ENCODE measurements at places on chromosomes 4 and X.

DNA sequence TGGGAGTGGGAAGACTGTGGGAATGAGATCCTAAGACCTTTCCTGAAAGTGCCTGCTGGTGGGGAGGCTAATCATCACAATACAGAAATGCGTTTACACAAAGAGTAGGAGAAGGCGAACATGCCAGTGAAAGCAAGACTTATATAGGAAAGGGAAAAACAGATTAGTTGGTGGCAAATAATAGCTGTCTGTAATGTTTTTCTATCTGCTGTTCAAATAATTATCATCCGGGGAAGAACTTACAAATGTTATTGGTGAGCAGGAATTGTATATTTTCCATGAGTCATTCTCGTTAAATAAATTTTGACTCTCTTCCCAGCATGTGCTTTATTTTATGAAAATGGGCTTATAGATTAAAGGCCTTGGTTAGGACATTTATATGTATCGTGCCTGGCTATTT lies 196.5 kb downstream of the ARHGAP10 start:
- no peak for DNase-seq

- DNase-seq = no peak
Observed at GRCh38 chrX:39661116-39661907, 436.4 kb downstream of the BCOR start.

GRCh38 chr4:106614441-106614840 lies 245.9 kb upstream of the GIMD1 start:
- no peak for DNase-seq

DNA sequence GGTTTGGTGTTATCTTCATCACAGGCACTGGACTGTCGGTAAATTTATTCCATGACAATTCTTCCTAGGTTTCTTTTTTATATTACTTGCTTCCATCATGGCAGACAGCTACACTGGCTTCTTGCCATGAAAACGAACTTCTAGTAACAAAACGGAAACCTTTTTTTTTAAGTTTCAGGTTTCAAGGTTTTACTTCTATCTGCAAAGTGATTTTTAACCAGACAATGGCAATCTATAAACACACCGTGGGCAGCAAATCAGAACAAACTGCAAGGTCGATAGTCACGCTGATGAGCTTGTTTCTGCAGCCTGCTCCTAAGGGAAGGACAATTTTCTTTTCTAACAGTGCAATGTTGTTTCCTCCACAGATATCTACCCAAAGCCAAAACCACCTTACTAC lies 29.9 kb downstream of the XG start:
- DNase-seq = no peak

DNA sequence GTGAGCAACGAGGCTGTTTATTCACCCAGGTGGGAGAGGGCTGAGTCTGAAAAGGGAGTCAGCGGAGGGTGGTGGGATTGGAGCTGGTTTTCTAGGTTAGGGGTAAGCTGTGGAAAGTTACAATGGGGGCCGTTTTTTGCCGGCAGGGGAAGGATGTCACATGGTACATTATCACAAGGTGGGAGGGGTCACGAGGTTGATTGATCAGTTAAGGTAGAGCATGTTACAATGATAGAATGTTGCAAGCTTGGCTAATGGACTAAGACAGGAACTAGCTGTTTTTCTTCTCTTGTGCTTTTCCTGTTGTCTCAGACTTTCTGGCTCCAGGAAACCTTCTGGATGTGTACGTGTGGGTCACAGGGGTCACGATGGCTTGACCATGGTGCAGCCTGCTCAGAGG lies 536.3 kb upstream of the HTR2C start:
- DNase-seq = no peak

DNA sequence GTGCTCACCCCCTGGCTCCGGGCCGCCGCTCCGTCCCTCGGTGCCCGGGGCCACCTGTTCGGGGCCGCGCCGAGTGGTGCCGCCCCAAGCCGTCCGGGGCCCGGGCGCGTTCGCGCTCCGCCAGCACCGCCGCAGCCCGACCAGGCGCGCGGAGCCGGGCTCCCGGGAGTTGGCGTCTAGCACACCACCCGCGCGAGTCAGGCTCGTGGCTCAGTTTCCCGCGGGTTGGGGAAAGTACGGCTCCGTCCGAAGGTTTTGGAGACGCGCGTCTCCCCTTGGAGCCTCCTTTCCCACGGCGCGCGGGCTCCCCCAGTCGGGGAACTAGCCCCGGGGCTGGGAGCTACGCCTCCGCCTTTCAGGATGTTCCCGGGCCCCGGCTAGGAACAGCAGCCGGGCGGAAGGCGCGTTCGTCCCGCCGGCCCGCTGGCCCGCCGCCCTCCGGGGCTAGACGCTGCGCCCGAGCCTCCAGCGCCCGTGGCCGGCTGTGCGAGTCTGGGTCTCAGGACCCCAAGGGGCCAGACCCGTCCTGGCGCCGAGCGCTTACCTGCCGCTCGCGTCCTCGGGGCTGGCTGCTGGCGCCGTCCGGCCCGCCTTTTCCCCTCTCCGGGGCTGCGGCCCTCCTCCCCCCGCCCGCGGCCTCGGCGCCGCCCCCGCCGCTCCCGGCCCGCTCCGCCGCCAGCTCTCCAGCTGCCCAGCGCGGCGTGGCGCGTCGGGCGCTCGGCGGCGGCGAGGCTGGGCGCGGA lies at the start of gene ADGRG2:
ADGRG2 (minus strand) TSS at position 571 of the 743 bp plus-strand sequence. CDS start 53,634 bp downstream, outside the sequence.
- no peak for DNase-seq

GRCh38 chr4:115866364-115866896 lies 753.0 kb upstream of the NDST4 start:
- no peak for DNase-seq

DNA sequence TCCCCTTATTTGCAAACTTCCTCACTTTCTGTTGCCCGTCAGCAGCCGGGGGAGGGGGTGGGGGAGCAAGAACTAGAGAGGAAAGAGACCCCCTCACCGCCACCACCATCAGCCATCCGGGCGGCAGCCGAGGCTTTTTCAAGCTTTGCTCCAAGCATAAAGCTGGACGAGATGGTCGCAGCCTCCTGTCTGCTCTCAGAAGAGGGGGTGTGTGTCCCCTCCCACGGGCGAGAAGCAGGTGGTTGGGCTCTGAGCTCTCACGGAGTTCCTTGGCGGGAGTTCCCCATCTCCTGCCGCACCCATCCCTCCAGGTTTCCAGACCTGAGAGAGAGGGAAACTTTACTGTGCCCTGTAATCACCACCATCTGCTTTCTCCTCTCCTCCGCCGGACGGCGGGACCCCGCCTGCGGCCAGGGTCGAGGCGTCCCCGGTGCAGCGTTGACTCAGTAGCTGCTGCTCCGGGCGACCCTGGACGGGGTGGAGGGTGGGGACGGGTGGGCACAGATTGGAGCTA lies 4.7 kb upstream of the ARX start:
- no peak for DNase-seq

GRCh38 chr4:86948276-86948675 lies 13.5 kb downstream of the AFF1 start:
- DNase-seq = no peak

GRCh38 chrX:49175435-49176274 lies 4.0 kb downstream of the PLP2 start:
- no peak for DNase-seq

DNA sequence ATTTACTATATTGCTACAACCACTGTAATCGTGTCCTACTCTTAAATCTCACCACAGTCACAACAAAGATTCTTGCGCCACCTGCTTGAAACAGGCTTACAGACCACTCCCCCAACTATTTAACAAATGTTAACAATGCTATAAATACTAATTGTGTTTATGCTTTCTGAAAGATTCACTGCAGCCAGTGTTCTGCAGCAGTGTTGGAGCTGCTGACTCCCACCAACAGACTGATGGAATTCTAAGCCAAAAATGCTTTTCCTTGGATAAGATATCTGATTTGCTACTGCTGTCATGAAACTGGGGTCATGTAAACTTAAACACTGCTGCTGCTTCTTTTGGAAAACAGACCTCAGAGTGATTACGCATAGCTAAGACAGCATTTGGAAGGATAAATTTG lies 244.2 kb upstream of the MAB21L2 start:
- no peak for DNase-seq

DNA sequence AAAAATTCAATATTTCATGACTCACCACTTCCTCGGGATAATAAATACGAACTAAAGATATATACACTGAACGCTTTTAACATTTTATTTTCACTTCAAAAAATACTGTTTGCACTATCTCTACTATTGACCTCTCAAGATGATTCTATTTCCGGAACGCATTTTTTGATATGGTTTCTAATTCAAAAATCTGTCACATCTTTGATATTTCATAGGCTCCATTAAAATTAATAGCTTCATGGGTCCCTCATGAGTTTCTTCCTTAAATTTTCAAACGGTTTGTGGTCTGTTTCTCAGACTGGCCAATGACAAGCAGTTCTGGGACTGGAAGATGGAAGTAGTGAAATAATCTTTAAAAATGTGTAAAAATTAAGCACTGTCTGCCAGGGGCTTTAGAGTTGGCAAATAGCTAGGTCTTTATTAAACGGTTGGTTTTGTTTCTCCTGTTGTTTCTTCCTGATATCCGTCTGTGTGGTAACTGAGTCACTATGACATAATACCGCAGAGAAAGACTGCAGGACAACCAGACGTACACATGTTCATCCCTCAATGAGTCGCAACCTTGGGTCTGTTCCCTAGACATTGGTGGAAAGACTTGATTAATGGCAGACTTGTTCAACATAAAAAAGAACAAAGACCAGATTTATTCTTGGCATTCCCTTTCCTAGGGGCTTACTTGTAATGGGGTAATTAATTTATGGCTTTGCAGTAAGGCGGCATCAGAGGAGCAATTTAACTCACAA lies 133.8 kb downstream of the PALLD start:
- DNase-seq = no peak

DNA sequence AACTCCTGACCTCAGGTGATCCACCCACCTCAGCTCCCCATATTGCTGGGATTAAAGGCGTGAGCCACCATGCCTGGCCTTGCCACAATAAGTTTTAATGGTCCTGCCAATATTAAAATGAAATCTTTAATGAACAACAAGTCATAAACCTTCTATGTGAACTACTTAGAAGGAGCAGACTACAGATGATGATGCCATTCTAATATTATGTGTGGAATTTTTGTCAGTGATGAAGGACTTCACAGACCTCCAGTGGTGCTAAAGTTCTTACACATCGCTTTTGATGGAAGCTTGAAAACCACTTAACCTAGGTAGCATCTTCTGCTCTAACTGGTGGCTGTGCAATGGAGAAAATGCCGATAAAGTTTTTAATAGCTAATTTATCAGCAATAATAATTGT lies 331.4 kb downstream of the CCSER1 start:
- no peak for DNase-seq

- no peak for DNase-seq
Observed at GRCh38 chrX:111719426-111720210, 38.6 kb downstream of the ALG13 start.

GRCh38 chr4:99614491-99614890 lies 39.9 kb downstream of the MTTP start:
- DNase-seq = no peak

Data from NCI-H446 treated with DMSO at 0.1 percent for 48 hours (cell line).